Mammary epithelial cell (primary cell): ENCODE measurements at places on chromosomes 12 and 14.

- DNase-seq: peak; percentile 87
These were observed 89.6 kb downstream of the DAAM1 start for GRCh38 chr14:59278111-59278510.

- DNase-seq: no peak
These were observed 380.1 kb downstream of the SOX5 start for GRCh38 chr12:23569356-23569755.

- no peak for DNase-seq
These were observed 40.0 kb downstream of the FBRSL1 start for GRCh38 chr12:132529906-132530305.

DNA sequence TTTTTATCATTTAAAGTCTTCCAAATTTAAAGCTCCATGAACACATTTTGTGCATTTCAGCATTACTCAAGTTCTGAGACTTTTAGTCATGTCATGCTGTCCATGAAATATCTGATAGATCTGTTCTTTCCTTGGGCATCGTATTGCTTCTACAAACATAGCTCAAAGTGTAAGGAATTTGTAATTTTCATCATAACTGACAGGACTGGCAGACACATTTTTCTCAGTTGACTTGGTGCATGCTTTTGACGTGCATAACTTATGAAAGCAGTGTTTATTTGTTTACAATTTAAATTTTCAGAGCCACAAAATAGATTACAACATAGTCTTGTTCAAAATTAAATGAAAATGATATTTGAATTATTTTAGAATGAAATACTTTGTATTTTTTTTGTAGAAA is 812.1 kb upstream of the NOVA1 start:
- no peak for DNase-seq

GRCh38 chr12:65926119-65926908 is 102.0 kb downstream of the HMGA2 start:
- no peak for DNase-seq

DNA sequence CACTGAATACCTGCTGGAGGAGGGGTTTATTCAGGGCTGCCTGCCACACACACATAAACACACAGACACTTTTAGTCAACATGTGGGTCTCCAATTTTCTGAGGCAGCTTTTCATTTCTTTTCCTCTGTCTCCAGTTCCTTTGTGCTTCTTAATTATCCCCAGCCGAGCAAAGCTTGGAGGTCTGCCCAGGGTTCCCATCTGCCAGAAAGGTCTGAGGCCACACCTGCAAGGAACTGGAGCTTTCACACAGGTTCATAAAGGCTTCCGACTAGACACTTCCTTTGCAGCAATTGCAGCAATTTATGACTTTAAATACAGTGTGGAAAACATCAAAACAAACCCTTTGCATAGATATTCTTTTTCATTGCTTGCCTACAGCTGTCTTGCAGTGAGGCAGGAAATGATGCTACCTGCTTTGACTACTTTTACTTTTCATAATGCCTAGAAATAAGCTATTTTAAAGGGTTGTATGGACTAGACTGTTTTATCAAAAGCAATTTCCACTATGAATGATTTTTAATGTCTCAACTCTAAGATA is 1318.9 kb downstream of the AACS start:
- DNase-seq: no peak

DNA sequence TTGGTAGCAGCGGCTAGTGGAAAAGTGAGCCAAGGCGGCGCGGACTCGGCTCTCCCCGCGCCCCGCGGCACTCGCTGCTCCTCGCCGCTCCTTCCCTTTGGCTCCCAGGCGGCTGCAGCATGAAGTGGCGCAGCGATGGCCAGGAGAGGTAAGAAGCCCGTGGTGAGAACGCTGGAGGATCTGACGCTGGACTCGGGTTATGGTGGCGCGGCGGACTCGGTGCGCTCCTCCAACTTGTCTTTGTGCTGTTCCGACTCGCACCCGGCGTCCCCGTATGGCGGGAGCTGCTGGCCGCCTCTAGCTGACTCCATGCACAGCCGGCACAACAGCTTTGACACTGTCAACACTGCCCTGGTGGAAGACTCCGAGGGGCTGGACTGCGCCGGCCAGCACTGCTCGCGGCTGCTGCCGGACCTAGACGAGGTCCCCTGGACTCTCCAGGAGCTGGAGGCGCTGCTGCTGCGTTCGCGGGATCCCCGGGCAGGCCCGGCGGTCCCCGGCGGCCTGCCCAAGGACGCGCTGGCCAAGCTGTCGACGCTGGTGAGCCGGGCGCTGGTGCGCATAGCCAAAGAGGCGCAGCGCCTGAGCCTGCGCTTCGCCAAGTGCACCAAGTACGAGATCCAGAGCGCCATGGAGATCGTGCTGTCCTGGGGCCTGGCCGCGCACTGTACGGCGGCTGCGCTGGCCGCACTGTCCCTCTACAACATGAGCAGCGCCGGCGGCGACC is 225.6 kb upstream of the CRY1 start:
- DNase-seq: peak; percentile 65

- DNase-seq: no peak
These were observed 12.8 kb upstream of the PPFIBP1 start for GRCh38 chr12:27511031-27511722.

GRCh38 chr14:50725761-50726160 is 57.7 kb upstream of the SAV1 start:
- DNase-seq: no peak

DNA sequence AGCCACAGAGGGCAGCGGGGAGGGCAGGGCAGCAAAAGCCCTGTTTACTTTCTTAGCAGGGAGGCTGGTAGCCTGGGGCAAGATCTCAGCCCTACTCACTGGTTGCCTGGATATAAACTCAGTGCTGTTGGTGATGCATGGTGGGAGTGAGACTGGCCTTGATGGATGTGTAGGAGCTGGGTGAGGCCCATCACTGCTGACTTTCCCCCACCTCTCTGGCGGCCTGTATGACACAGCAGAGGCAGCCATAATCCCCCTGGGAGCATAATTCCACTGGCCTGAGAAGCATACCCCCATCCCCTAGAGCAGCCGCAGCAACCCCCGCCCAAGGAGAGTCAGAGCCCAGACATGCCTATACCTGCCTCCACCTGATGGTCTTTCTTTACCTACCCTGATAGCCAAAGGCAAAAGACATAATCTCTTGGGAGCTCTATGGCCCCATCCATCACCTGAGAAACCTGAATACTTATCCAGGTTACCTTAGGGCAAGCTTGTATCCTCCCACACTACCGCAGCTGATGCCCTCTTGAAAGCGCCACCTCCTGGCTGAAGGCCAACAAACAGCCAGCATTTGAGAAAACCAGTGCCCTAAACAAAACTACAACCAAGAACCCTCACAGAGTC is 59.3 kb downstream of the DNAI7 start:
- peak; percentile 91 for DNase-seq

DNA sequence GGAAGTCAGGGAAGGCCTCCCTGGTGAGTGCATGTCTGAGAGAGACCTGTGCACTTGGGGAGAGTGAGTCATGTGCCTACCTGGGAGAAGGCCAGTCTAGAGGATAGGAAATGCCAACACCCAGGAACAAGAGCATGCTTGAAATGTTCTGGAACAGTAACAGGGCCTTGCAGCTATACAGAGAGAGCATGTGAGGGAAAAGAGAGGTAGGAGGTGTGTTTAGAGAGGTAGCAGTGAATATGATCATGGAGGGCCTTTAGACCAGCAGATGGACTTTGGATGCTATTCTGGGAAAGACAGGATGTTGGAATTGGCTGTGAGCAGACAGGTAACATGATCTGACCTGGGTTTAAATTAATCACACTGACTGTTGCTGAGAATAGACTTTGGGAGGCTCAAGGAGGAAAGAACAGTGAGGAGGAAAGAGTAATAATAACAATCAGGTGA is 1143.6 kb downstream of the FLRT2 start:
- peak; percentile 81 for DNase-seq

DNA sequence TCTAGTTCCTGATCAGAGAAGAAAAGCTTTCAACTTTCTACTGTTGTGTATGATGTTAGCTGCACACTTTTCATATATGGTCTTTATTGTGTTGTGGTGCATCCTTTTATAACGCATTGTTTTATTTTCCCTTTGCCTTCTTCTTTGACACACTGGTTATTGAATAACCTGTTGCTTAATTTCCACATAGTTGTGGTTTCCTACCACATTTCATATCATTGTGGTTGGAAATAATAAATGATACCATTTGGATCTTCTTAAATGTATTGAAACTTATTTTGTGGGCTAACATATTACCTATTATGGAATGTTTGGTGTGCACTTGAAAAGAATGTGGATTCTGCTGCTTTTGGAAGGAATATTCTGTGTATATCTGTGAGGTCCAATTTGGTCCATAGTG is 64.9 kb downstream of the GPHN start:
- peak; percentile 16 for DNase-seq

- DNase-seq: peak; percentile 45
These were observed 588.2 kb downstream of the NRXN3 start for GRCh38 chr14:78758333-78758732.

DNA sequence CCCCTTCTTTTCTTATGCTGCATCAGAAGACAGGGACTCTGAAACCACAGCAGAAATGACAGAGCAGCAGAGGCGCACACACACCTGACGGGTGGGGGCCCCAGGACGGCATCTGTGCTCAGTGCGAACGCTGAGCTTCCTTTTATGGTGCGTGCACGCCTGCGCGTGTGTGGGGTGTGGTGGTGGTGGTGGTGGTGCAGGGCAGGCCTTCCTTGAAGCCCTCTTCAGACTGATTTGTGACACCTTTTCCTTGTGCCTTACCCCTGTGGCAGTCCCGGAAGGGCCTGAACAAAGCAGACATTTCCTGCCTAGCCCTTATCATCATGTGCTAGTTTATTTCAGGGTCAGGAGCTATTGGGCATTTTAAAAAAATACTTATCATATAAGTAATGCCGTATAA is 75.7 kb downstream of the TSPAN9 start:
- DNase-seq: no peak

DNA sequence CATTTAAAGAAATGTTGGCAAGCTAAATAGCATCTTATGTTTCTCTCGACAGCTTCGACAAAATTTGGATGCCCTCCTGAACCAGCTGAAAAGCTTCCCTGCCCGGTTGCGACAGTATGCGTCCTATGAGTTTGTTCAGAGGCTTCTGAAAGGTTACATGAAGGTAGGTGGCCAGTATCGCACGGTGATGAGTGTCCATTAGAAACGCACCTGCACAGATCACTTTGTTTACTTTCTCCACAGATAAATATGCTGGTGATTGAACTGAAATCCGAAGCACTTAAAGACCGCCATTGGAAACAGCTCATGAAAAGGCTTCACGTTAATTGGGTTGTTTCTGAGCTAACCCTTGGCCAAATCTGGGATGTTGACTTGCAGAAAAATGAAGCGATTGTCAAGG is 36.5 kb downstream of the DYNC1H1 start:
- no peak for DNase-seq

GRCh38 chr14:35741345-35742031 is 67.6 kb downstream of the RALGAPA1 start:
- peak; percentile 14 for DNase-seq

DNA sequence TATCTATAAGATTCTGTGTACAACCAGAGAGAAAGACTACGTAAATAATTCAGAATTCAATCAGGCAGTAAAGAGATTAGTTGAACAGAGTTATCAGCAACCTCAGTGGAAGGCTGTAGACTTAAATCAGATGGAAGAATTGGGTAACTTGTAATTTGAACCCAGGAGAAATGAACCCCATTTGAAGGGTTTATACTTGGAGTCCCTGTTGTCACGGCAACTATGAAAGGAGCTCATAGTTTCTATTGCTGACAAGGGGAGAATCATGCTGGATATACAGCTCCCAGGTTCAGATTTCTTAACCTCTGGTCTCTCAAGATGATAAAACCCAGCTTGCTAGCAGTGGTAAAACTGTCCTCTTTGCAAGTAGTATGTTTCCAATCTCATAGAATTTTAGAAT is 54.4 kb upstream of the BMP4 start:
- DNase-seq: no peak

DNA sequence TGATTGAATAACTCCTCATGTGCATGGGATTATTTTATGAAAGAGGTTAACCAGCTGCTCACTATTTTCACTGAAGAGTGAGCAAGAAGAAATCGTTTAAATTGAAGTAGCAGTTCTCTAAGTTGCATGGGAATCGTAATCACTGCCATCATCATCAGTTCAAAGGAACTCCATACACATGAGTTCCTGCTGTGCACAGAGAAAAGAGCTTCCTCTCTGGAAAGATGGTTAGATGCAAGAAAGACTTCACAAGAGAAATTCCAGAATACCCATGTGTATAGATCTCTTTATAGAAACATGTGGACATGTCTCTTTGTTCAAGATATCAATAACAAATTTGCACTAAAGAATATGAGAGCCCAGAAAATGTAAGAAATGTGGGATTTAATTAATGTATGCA is 291.3 kb downstream of the PDZRN4 start:
- DNase-seq: no peak

DNA sequence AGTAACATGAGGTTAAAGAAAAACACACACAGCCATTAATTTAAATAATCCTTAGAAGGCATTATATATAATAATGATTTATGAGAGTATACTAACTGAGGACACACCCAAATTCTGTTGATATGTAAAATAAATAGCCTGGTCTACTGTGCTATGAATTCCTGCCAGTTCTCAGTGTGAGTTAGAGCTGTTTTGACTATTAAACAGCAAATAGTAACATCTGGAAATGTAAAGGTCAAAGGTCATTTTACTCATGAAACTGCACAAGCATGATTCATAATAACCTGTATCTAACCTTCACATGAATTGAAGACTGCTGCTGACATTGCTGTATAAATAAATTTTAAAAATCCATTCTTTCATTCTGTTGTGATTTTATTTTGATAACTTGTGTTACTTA is 966.7 kb downstream of the SLC6A15 start:
- peak; percentile 48 for DNase-seq

- DNase-seq: no peak
These were observed 107.0 kb upstream of the FKBP4 start for GRCh38 chr12:2687726-2688125.

DNA sequence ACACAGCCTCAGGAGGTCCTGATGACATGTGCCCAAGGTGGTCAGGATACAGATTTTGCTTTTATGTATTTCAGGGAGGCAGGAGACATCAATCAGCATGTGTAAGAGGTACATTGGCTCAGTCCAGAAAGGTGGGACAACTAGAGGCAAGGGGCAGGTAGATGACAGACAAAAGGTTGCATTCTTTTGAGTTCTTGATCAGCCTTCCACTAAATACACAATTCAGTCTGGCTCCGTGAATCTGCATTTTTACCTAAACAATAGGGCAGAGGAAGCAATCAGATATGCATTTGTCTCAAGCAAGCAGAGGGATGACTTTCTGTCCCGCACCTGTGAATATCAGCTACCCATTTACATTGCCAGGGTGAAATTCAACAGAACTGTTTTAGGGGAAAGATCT is 178.6 kb downstream of the KSR2 start:
- DNase-seq: no peak

GRCh38 chr12:12682284-12682683 is 13.7 kb downstream of the GPR19 start:
- DNase-seq: no peak

DNA sequence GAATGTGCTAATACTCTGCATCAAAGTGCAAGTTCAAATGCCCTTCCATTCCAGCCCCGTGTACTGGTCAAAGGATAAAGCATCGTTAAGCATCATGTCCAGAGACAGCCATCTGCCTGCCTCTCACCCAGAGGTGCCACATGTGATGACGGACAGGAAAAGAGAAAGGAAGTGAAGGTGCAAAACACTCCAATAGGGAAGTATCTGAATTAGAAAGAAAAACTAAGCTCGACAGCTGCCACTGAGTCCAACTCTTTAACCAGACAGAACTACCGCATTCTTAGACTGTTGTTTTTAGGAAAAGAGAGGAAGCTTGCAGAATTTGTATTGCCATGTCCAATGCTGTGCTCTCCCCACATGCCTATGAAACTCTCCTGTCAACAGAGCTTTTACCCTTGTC is 465.0 kb upstream of the SOX5 start:
- DNase-seq: no peak
